ENCODE measurements at places on chromosomes 3 and 15.

- no peak for DNase-seq
These were observed 41.9 kb downstream of the ABHD2 start for GRCh38 chr15:89130201-89130600.

GRCh38 chr3:37855363-37855970 is 6.2 kb upstream of the CTDSPL start:
- peak; percentile 86 for DNase-seq

DNA sequence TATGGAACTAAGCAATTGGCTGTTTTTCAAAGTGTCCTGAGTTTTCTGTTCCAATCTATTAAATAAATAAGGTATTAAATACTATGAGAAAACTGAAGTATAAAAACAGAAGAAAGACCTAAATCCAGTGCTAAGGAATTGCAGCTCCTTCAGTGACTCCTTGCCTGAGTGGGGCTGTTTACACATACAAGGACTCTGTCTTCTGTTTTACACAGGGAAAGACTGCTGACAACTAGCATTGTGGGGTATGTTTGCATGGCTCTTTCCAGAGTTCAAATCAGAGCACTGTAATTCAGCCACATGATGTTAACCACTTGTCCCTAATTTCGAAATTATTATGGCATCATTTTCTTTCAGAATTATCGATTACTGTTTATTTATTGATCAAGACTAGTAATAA is 31.3 kb upstream of the MEIS2 start:
- DNase-seq = no peak

DNA sequence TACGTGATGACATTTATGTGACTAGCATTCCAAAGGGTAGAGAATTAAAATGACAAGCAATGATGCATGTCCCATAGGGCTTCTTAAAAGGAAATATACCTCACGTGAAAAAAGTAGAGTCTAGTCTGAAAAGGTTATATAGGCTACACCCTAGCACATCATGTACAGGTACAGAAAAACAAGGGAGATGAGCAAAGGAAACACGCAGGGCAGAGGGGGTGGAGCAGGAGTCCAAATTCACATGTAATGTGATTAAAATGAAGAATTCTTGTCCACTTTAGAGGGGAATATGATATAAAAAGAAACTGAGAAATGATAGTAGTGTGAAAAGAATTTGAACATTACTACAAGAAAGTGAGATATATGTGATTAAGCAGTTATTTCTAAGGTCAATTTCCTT is 59.4 kb downstream of the HACD2 start:
- no peak for DNase-seq
